Renal cortex interstitium (tissue), 15 donors: ENCODE measurements at places on chromosomes 13 and 19. TPM values are rescaled to one million over a fixed set of nuclear protein-coding genes. Genes with fewer than 3 reads are reported as not detected.

GRCh38 chr13:37966266-37966665, 96.7 kb upstream of the TRPC4 start:
- no peak for DNase-seq

Gene KRTDAP
- polyA plus RNA-seq = 0.40 TPM

GRCh38 chr19:51282335-51282734, 29.1 kb upstream of the IGLON5 start:
- DNase-seq = no peak

Gene IGFLR1
- polyA plus RNA-seq = 5.1 TPM
